ENCODE measurements at places on chromosomes 16 and 17.

- no peak for DNase-seq
Measured at GRCh38 chr17:81991684-81992305, 14.4 kb downstream of the ASPSCR1 start.

DNA sequence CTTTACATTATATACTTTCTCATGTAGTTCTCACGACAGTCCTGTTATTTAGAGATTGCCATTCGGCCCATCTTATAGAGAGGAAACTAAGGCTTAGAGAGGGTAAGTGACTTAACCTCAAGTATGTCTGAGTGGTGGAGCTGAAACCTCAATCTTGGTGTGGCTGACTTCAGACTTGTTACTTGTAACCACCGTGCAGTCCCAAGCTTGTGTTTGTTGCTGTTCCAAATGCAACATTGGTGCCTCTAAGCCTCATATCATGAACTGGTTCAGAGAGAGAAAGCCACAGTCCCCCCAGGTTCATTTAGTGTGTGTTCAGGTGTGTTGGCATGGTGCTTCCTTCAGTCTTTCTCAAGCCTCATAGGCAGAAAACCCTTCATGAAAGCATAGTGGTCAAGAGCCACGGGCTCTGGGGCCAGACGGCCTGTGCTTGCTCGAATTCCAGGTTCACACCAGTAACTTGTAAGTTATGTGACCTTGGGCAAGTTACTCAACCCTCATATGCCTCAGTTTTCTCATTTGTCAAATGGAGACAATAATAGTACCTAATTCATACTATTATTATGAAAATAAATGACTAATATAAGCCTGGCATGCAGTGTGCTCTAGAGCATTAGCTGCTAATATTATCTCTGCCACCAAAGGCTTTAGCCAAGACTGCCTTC is 39.9 kb downstream of the CDH1 start:
- DNase-seq: no peak

DNA sequence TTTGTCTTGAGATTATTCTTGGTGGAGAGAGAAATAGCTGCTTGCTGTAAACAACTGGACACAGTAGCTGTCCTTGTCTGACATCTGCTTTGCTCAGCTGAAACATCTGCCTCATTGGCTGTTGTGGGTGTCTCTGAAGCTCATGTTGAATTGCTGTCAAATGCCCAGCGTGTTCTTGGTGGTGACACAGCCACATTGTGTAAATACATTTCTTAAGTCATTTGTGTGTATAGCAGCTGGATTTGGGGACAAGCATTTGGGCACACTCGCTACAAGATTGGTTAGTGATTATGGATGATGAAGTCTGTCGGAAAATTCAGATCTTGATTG is 5.3 kb downstream of the FAM234A start:
- DNase-seq: no peak

- peak; percentile 80 for DNase-seq
Measured at GRCh38 chr16:66977341-66978113, 10.9 kb upstream of the CES4A start.

GRCh38 chr16:68296693-68297092 is 14.1 kb downstream of the SLC7A6OS start:
- no peak for DNase-seq

DNA sequence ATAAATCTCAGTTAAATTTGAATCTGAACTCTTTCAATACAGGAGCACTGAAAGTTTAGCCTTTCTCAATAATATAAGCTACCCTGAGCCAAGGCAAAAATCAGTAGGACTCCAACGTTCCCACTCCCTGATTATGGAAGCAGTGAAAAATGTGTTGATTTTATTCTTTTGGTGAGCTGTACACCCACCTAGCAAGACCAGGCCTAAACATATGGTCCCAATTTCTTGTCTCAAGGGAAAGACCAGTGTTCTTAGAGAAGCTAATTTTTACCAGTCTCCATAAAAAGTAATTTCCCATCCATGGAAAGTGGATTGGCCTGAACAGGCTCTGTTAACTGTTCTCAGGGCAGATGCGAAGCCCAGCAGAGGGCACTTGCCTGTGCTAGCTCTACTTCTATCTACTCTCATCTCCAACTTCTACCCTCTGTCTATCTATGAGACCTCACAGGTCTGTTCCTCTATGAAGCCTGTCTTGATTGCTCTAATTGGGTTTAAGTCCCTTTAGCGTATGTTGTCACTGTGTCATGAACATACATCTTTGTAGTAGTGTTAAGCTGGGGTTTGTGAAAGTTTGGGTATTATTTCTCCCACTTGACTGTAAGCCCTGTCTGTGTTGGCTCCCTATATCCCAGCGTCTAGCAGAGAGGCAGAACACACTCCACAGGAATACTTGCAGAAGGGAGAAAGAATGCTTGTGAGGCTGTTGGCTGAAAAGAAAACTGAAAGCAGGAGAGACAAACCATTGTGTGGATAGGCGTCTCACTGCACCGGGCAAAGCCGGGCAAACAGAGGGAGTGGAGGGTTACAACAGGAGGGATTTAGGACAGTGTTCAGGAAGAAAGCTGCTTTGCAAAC is 167.1 kb upstream of the MAF start:
- DNase-seq: no peak

DNA sequence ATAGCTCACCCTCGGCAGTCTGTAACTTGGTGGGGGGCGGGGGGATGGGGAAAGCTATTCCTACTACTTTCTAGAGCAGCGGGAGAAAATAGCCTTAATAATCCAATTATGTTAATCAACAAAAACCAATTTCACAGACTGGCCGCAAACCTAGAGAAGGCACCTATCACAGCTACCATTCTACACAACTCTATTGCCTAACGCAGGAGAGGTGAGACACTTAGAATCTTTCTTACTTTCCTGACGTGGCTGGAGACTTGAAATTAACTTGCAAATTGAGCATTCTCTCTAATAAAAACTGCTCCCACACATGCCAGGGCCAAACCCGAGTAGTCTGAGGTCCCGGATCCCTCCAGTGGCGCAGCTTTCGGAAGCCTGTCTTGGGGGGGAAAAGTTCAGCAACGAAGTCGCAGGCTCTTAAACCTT is 794 bp downstream of the SMG6 start:
- DNase-seq: peak; percentile 42

- DNase-seq: no peak
Measured at GRCh38 chr16:88578446-88579313, 8.5 kb downstream of the ZC3H18 start.

GRCh38 chr17:78532922-78533640 is 44.1 kb downstream of the DNAH17 start:
- DNase-seq: no peak

GRCh38 chr17:37247825-37248224 is 128.0 kb upstream of the C17orf78 start:
- DNase-seq: no peak

- peak; percentile 40 for DNase-seq
Measured at GRCh38 chr16:66905633-66906539, 12.8 kb downstream of the CDH16 start.

DNA sequence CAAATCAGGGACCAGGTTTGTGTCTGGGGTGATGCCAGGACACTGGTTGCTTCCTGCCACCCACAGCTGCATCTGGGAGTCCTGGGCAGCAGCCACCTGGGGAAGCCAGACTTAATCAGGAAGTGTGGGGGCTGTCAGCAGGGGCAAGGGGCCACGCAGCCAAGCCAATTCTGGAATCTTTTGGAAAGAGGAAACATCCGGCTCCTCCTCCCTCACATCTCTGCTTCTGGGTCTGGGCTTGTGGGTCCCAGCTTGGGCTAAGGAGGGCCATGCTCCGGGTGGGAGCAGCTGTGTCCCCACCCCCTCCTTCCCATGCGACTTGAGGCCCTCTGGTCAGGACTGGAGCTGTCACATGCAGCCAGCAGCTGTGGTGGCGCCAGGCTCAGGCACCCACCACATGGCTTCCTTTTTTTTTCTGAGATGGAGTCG is 37.0 kb upstream of the CCDC182 start:
- DNase-seq: no peak

DNA sequence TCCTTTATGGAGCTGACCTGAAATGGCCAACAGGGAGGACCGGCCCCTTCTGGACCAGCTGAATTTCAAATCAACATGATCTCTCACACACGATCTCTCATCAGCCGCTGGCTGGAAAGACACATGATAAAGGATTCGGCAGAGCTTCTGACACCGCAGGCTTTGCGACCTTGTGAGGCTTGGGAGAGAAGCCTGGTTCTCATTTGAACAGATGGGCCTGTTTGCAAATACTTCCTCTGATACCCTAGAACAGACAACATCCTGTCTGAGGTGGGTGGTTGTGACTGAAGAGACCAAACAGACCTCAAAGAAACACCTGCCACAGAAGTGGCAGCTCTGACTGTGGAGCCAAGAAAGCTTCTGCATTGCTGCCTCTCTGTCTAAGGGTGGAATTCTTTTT is 77.9 kb upstream of the SDK2 start:
- peak; percentile 85 for DNase-seq
